CD8-positive, alpha-beta memory T cell (primary cell): ENCODE measurements at places on chromosomes 1 and 21.
A peak's percentile ranks its signal among the peaks of the same experiment; 100 is the strongest.

GRCh38 chr1:77741316-77741715 lies 18.3 kb downstream of the USP33 start:
- H3K27ac ChIP-seq = no peak overlapping the region
- no peak for DNase-seq
- peaks cover 4% of the 10 kb centered on the region for H3K4me1 ChIP-seq
- no peak overlapping the region for H3K4me3 ChIP-seq

DNA sequence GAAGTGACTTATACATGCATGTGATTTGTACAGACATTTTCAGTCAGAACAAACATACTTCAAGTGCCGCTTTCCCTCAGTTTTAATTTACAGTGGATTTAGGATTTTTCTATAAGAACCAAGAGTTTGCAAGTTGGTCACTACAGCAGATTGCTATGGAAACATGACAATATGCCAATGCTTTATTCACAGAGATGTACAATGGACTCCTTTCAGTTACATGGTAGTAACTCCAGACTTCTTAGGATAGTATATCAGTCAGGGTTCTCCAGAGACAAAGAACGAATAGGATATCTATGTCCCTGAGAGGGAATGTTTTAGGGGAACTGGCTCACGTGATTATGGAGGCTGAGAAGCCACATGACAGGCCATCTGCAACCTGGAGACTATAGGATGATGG lies 27.4 kb downstream of the IFI44 start:
- no peaks in the 10 kb centered on the region for H3K36me3 ChIP-seq
- no peaks in the 10 kb centered on the region for H3K27me3 ChIP-seq
- no peak overlapping the region for H3K27ac ChIP-seq
- no peaks in the 10 kb centered on the region for H3K4me1 ChIP-seq
- DNase-seq = no peak
- no peak overlapping the region for H3K4me3 ChIP-seq

DNA sequence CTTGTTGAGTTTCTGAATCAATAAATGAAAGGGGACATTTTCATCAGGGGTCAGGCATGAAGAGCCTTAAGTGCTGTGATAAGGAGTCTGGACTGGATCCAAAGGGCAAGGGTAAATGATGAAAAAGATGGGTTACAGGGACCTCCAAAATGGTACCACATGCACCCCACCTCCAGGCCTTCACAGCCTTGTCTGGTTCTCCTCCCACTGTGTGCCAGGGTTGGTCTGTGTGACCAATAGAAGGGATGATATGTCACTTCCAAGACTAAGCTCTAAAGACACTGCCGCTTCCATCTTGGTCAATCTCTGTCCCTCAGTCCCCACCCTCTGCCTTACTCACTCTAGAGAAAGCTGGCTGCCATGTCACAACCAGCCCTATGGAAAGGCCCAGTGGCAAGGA lies 140.6 kb downstream of the ZNF281 start:
- no peak overlapping the region for H3K27ac ChIP-seq
- H3K4me1 ChIP-seq = no peaks in the 10 kb centered on the region
- no peak for DNase-seq

DNA sequence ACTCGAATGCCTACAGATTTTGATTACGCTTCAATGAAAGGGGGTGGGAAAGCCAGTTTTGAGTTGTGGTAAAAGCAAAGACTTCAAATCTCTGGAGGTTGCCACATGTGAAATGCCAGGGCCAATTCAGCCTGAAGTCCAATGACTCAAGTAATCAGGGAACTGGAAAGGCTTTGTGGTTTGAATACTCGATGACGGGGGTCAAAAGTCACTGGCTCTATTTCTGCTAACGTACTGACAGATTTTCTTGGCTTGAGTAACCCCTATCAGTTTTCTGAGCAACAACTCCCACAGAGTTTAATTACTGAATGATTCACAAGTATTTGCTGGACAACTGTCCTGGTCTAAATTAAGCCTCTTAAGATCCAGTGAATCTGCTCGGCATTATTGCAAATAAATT lies 152.2 kb downstream of the SIPA1L2 start:
- H3K4me3 ChIP-seq = no peak overlapping the region
- no peaks in the 10 kb centered on the region for H3K27me3 ChIP-seq
- H3K36me3 ChIP-seq = no peaks in the 10 kb centered on the region
- no peak overlapping the region for H3K27ac ChIP-seq

DNA sequence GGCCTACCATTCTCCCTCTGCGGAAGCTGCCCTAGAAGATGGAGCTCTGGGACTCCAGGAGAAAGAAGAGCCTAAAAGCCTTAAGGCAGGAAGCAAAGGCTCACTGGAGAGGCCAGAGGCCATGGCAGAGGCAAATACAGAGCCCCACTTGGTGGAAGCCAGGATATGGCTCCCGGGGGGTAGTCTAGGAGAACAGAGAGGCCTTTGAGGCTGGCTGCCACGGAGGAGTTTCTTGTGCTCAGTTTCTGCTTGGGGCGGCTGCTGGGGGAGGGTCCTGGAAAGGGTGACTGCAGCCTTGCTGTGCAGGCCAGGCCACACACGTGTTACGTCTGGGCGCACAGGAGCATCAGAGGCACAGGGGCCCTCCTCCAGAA lies 5.4 kb downstream of the CC2D1B start:
- H3K27me3 ChIP-seq = no peaks in the 10 kb centered on the region
- H3K4me3 ChIP-seq = no peak overlapping the region
- peaks cover 79% of the 10 kb centered on the region for H3K36me3 ChIP-seq
- no peak for DNase-seq

GRCh38 chr1:179767996-179768395 lies 24.9 kb downstream of the FAM163A start:
- no peaks in the 10 kb centered on the region for H3K4me1 ChIP-seq
- DNase-seq = no peak
- no peaks in the 10 kb centered on the region for H3K36me3 ChIP-seq
- H3K27ac ChIP-seq = no peak overlapping the region

DNA sequence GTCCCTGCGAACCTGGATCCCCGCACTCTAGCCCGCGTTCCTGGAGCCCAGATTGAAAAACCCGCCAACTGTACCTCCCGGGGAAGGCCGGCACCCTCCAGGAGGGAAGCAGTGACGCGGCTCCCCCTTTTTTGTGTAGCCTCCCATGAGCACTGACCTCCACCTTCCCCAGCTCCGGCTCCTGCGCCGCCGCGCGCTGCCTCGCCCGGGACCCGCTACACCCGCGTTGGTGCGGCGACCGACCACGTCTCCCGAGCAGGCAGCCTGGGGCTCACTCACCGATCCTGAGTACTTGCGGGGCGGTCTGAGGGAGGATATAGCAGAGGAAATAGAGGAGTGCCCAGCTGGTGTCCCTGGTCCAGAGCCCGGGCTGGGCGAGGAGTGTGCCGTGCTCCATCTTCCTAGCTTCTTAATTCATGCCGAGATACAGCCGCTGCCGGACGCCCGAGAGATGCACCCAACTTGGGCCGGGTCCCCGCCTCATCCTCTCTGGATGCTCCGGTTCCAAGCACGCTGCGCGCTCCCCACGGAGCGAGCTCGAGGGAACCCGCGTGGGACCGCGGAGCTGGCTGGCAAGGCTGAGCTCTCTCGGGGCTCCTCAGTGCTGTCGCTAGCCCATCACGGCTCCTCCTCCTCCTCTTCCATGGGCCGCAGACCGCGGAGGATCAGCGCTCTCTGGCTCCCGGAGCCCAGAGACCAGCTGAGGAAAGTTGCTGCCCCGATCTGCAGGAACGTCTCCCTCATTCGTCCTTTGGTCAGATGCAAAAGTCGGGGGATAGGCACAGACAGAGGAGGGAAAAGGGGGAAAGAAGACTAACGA lies 482 bp downstream of the GRIK1 start:
- no peak overlapping the region for H3K27ac ChIP-seq
- no peak for DNase-seq
- no peaks in the 10 kb centered on the region for H3K36me3 ChIP-seq
- no peaks in the 10 kb centered on the region for H3K27me3 ChIP-seq

GRCh38 chr1:224762701-224763100 lies 146.6 kb downstream of the CNIH3 start:
- no peak overlapping the region for H3K27ac ChIP-seq
- no peaks in the 10 kb centered on the region for H3K27me3 ChIP-seq
- no peaks in the 10 kb centered on the region for H3K4me1 ChIP-seq
- H3K36me3 ChIP-seq = no peaks in the 10 kb centered on the region
- H3K4me3 ChIP-seq = no peak overlapping the region
- no peak for DNase-seq

GRCh38 chr21:26965040-26965906 lies 1.6 kb downstream of the ADAMTS5 start:
- H3K4me1 ChIP-seq = no peaks in the 10 kb centered on the region
- no peaks in the 10 kb centered on the region for H3K36me3 ChIP-seq
- no peaks in the 10 kb centered on the region for H3K27me3 ChIP-seq
- H3K4me3 ChIP-seq = no peak overlapping the region

- peaks cover 51% of the 10 kb centered on the region for H3K4me1 ChIP-seq
- DNase-seq = no peak
- peak overlapping the region; percentile 64 for H3K27ac ChIP-seq
- H3K4me3 ChIP-seq = peak overlapping the region; percentile 71
- no peaks in the 10 kb centered on the region for H3K27me3 ChIP-seq
- no peaks in the 10 kb centered on the region for H3K36me3 ChIP-seq
These were observed 532 bp downstream of the CSF1 start for GRCh38 chr1:109910963-109911798.

DNA sequence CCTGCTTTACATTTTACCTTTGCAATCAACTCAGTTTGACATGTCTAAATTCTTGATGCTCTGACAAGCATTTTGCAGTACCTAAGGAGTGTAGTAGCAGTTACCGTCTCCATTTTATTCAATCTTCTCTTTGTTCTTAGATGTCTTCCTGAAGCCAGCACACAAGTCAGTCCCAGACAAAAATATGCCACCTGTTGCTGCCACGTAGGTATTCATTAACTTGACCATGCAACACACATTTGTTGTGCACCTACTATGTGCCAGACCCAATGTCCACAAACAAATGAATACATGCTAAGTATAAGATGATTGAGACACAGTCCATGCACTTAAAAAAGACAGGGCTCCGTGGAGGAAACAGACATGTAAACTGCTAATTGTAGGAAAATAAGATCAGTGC lies 81.5 kb upstream of the NGF start:
- H3K4me1 ChIP-seq = no peaks in the 10 kb centered on the region
- H3K27ac ChIP-seq = no peak overlapping the region

- H3K4me3 ChIP-seq = no peak overlapping the region
- no peaks in the 10 kb centered on the region for H3K36me3 ChIP-seq
- H3K27ac ChIP-seq = no peak overlapping the region
- H3K4me1 ChIP-seq = no peaks in the 10 kb centered on the region
- H3K27me3 ChIP-seq = no peaks in the 10 kb centered on the region
These were observed 41.8 kb downstream of the LYPLAL1 start for GRCh38 chr1:219215477-219215876.

DNA sequence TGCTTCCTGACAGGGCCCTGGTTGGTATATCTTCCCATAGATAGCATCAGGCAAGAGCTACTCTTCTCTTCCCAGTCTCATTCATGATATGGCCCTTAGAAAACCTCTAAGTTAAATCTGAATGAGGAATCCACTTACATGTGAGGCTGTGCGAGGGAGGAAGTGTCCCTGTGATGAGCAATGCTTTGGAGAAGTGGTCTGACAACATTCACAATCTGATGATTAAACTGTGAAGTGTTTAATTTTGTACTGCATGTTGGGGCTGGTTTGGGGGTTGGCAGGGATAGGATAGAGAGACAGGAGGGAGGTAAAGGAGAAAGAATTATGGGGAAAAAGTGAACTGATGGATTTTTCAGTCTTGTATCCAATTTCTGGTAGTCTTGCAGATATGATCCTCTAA lies 421.2 kb upstream of the DAB1 start:
- no peak overlapping the region for H3K27ac ChIP-seq
- no peaks in the 10 kb centered on the region for H3K27me3 ChIP-seq
- no peak overlapping the region for H3K4me3 ChIP-seq
- no peaks in the 10 kb centered on the region for H3K4me1 ChIP-seq

- no peak overlapping the region for H3K4me3 ChIP-seq
- no peaks in the 10 kb centered on the region for H3K4me1 ChIP-seq
- no peak for DNase-seq
- no peaks in the 10 kb centered on the region for H3K27me3 ChIP-seq
- no peak overlapping the region for H3K27ac ChIP-seq
- no peaks in the 10 kb centered on the region for H3K36me3 ChIP-seq
These were observed 9.5 kb downstream of the SLC45A3 start for GRCh38 chr1:205670611-205671430.

- H3K27ac ChIP-seq = no peak overlapping the region
- no peaks in the 10 kb centered on the region for H3K27me3 ChIP-seq
- DNase-seq = peak; percentile 12
- H3K4me3 ChIP-seq = peak overlapping the region; percentile 43
These were observed 28.4 kb downstream of the TRIM11 start for GRCh38 chr1:228378090-228378872.

GRCh38 chr1:113210248-113210647 lies 137.2 kb downstream of the LRIG2 start:
- DNase-seq = no peak
- no peaks in the 10 kb centered on the region for H3K4me1 ChIP-seq
- H3K4me3 ChIP-seq = no peak overlapping the region
- no peaks in the 10 kb centered on the region for H3K36me3 ChIP-seq
- H3K27ac ChIP-seq = no peak overlapping the region

GRCh38 chr1:2555634-2556276 lies 416 bp upstream of the TNFRSF14 start:
- H3K27ac ChIP-seq = peak overlapping the region; percentile 95
- H3K36me3 ChIP-seq = no peaks in the 10 kb centered on the region
- DNase-seq = peak; percentile 74
- H3K27me3 ChIP-seq = no peaks in the 10 kb centered on the region

DNA sequence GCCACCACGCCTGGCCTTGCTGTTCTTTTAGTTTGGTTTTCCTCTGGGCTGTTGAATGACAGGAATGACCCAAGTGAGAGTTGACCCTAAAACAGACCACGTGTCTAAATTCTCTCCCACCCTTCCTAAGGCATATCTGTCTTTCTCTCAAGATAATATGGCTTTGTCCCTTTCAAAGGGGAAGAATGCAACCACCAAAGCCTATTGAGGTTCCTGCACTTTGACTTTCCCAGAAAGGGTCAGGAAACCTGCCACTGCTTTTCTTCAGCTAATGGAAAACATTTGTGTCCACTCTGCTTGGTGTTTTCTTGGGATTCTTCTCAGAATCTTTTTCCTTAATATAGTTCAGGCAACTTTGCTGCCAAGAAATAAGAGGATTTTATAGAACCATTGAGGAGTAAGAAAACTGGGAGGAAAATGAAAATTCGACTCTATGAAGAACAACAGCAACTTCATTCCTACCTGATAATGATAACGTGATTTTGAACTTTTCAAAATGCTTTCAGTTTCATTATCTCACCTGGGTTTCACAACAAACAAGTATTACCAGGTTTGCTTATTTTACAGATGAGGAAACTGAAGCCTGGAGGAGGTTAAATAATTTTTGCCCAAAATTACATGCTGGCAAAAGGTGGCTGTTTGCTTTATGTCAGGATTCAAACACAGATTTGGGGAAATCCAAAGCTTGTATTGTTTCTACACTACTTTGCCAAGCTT lies 6.9 kb downstream of the PLPP3 start:
- H3K36me3 ChIP-seq = no peaks in the 10 kb centered on the region
- H3K4me1 ChIP-seq = no peaks in the 10 kb centered on the region
- no peak overlapping the region for H3K27ac ChIP-seq

- no peaks in the 10 kb centered on the region for H3K36me3 ChIP-seq
- H3K27me3 ChIP-seq = no peaks in the 10 kb centered on the region
- no peaks in the 10 kb centered on the region for H3K4me1 ChIP-seq
- no peak overlapping the region for H3K27ac ChIP-seq
- no peak overlapping the region for H3K4me3 ChIP-seq
These were observed 27.8 kb upstream of the MTR start for GRCh38 chr1:236767276-236767675.

- no peak for DNase-seq
- H3K4me1 ChIP-seq = no peaks in the 10 kb centered on the region
- H3K27me3 ChIP-seq = no peaks in the 10 kb centered on the region
These were observed 356.6 kb upstream of the USP24 start for GRCh38 chr1:55571767-55572166.
